GM23338 (cell line): ENCODE measurements at places on chromosomes 12 and 14.
A peak's percentile ranks its signal among the peaks of the same experiment; 100 is the strongest.

GRCh38 chr12:87784350-87784749 is 244.9 kb downstream of the C12orf50 start:
- no peak overlapping the region for H3K27ac ChIP-seq
- H3K4me1 ChIP-seq: no peaks in the 10 kb centered on the region

- no peak overlapping the region for H3K27ac ChIP-seq
- H3K4me1 ChIP-seq: peaks cover 9% of the 10 kb centered on the region; the same call in 1 of the 2 replicates
- H3K36me3 ChIP-seq: no peaks in the 10 kb centered on the region
- no peak overlapping the region for H3K4me3 ChIP-seq
- no peaks in the 10 kb centered on the region for H3K27me3 ChIP-seq
Measured at GRCh38 chr12:49794811-49795653, 33.2 kb downstream of the NCKAP5L start.

DNA sequence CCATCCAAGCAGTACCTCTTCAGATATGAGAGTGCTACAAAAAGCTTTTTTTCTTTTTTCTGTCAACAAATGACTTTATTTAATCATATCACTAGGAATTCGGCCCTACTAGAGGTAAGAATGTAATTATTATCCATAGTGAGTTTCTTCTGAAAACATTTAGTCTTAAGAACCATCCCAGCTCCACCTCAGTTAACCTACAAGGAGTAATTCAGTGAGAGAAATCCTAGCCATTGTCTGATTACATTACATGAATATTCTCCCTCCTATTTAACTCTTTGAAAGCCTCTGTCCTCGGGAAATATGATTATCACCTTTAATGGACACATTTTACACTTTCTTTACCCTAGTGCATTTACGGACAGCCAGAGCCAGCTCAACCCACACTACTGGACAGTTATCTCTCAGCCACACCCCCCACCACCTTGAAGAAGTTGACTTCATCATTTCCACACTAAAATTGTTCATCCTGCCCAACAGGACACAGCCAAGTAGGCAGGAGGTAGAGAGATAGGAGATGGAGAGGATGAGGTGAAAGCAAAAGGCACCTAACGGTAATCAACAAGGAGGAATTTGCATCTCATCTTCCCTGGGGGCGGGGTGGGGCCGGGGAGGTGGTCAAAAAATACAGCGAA is 1.3 kb downstream of the PPFIA2 start:
- no peaks in the 10 kb centered on the region for H3K36me3 ChIP-seq
- peaks cover 4% of the 10 kb centered on the region; the same call in 1 of the 2 replicates for H3K4me1 ChIP-seq
- peaks cover 41% of the 10 kb centered on the region for H3K27me3 ChIP-seq
- no peak overlapping the region for H3K27ac ChIP-seq

GRCh38 chr14:64702493-64703394 is 1.5 kb upstream of the PLEKHG3 start:
- peak overlapping the region; percentile 86 for H3K4me3 ChIP-seq
- H3K4me1 ChIP-seq: peaks cover 69% of the 10 kb centered on the region
- peak overlapping the region; percentile 85 for H3K27ac ChIP-seq
- H3K27me3 ChIP-seq: peaks cover 5% of the 10 kb centered on the region; the same call in 1 of the 2 replicates

DNA sequence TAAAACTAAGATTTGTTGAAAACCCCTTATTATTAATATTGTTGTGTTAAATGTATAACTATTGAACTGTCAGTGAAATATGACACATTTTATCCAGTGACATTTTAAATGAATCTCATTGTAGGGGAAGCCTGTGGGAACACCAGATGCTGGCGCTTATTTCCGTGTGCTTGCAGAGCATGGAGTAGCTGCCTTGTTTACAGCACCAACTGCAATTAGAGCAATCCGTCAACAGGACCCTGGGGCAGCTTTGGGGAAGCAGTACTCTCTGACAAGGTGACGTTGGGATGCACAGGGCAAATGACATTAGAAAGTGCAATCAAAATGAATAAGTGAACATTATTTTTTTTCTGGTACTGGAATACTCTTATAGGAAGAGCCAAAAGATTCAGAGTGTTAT is 96.8 kb downstream of the ACSS3 start:
- H3K36me3 ChIP-seq: no peaks in the 10 kb centered on the region; the same call in 1 of the 2 replicates
- no peak overlapping the region for H3K4me3 ChIP-seq
- no peaks in the 10 kb centered on the region for H3K27me3 ChIP-seq
- H3K27ac ChIP-seq: no peak overlapping the region
- no peaks in the 10 kb centered on the region for H3K4me1 ChIP-seq

- H3K27me3 ChIP-seq: no peaks in the 10 kb centered on the region
- 0 out of 2 replicates have a peak overlapping the region, but pooled peaks have one; percentile 59 for H3K27ac ChIP-seq
- no peak overlapping the region for H3K4me3 ChIP-seq
- no peaks in the 10 kb centered on the region for H3K36me3 ChIP-seq
- H3K4me1 ChIP-seq: peaks cover 26% of the 10 kb centered on the region
Measured at GRCh38 chr12:3137268-3137781, 60.1 kb downstream of the TSPAN9 start.

DNA sequence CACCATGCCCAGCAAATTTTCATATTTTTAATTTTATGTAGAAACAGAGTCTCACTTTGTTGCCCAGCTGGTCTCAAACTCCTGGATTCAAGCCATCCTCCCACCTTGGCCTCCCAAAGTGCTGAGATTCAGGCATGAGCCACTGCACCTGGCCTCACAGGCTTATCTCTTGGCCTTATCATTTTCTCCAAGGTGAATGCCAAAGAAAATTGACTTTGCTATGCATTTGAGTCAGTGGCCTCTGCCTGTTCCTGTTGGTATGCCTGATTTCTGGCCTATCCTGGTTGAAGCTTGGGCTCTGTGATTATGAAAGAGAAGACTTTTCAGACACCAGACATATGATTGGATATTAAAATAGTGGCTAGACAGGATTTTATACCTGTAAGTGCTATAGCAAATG is 34.2 kb downstream of the MANSC1 start:
- no peaks in the 10 kb centered on the region for H3K36me3 ChIP-seq
- no peak overlapping the region; the same call in 1 of the 2 replicates for H3K27ac ChIP-seq
- H3K27me3 ChIP-seq: no peaks in the 10 kb centered on the region

DNA sequence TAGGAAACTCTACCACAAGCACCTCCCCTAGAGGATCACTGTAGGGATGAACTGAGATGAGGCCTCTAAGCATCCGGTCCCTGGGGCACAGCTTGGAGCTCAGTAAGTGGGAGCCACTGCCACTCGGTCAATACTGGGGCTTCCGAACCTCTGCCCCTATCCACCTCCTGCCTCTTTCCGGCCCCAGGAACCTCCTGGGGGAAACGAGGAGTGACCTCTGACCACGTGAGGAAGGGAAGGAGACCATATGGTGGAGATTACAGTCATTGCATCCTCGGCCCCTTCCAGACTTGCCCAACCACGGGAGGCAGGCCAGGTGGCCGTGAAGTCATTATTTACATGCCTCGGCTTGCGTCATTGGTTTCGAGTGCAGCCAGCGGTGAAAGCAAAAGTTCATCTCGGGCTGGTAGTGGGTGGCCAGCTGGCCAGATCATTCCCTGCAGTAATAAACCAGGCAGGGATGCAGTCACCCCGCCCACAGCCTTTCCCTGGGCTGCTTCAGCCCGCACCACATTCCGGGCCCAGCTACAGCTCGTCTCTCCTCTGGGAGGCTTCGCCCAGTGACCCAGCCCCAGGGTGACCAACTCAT is 65.4 kb downstream of the C14orf132 start:
- H3K4me1 ChIP-seq: no peaks in the 10 kb centered on the region
- no peak for DNase-seq
- no peak overlapping the region for H3K27ac ChIP-seq

DNA sequence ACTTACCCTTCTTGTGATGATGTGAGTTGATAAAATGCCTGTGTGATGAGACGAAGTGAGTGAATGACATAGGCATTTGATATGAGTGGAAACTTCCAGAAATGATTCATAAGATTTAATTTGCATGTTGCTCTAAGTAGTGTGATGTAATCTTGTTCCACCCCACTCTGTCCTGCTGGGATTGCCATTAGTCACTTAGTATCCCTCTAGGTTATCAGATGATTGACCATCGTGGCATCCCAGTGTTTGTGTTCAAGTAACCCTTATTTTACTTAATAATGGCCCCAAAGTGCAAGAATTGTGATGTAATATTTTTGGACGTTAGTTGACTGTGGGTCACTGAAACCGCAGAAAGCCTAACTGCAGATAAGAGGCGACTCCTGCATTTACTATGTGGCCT is 214.4 kb upstream of the DIO2 start:
- H3K27me3 ChIP-seq: no peaks in the 10 kb centered on the region
- H3K27ac ChIP-seq: no peak overlapping the region
- H3K36me3 ChIP-seq: no peaks in the 10 kb centered on the region
- H3K4me1 ChIP-seq: no peaks in the 10 kb centered on the region

DNA sequence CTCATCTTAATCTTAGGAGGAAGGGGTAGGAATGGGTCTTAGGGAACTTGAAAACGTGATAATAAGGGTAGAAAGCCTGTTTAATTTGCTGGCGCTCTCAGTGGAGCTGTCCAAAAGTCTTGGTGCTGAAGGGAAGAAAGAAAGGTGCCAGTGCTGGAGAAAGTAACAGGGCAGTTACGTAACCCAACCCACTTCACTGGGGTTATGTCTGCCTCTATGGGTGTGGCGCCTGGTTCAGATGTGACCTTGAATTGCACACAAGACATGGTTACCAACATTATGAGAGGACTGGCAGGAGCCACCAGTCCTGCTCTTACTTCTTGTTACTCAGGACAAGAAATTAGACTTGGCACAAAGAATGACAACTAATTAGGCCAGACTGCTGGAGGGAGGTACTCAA is 18.6 kb upstream of the GPATCH2L start:
- DNase-seq: peak; percentile 75
- H3K4me3 ChIP-seq: no peak overlapping the region
- no peaks in the 10 kb centered on the region for H3K36me3 ChIP-seq
- peaks cover 22% of the 10 kb centered on the region for H3K4me1 ChIP-seq
- H3K27me3 ChIP-seq: peaks cover 64% of the 10 kb centered on the region

DNA sequence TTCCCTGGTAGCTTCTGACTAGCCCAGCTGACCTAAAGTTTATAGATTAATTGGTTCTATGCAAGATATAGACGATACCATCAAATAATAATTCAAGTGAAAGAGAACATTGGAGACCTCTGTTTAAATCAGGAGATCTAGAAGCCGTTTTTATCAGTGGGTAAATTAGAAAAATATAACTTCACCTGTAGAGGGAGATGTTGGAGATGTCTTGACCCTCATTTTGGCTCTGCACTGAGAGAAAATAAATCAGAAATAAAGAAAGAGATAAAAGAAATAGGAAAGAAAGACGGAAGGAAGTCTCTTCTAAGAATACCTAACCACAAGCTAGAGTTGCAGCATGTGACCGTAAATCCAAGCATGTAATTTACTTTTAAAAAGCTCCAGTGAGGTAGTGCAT is 684.5 kb downstream of the C12orf50 start:
- H3K4me3 ChIP-seq: no peak overlapping the region
- no peaks in the 10 kb centered on the region for H3K27me3 ChIP-seq
- H3K27ac ChIP-seq: no peak overlapping the region

- H3K4me1 ChIP-seq: no peaks in the 10 kb centered on the region
- H3K27me3 ChIP-seq: peaks cover 8% of the 10 kb centered on the region
- peak; percentile 81 for DNase-seq
- H3K36me3 ChIP-seq: no peaks in the 10 kb centered on the region; the same call in 1 of the 2 replicates
Measured at GRCh38 chr12:130013771-130014484, 110.1 kb upstream of the TMEM132D start.

DNA sequence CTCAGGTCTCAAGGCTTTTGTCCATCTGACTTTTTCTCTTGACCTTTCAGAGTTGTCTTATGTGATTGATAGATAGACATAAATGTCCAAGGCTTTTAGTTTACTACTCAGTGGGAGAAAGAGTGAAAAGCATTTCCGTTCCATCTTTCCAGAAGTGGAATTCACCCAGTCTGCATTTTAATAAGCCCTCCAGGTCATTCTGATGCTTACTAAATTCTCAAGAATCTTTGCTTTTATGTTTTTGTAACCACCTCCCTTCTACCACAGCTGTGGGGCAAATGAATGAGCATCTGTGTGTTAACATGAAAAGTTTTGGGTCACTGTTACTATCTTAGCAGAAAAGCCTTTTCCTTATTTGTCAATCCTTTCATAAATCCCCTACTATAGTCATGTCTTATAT is 251.4 kb downstream of the LRIG3 start:
- DNase-seq: no peak
- H3K4me1 ChIP-seq: peaks cover 14% of the 10 kb centered on the region
- no peaks in the 10 kb centered on the region for H3K36me3 ChIP-seq
- H3K4me3 ChIP-seq: no peak overlapping the region
- no peaks in the 10 kb centered on the region for H3K27me3 ChIP-seq
- no peak overlapping the region for H3K27ac ChIP-seq

GRCh38 chr14:37587881-37588666 is 7.0 kb downstream of the FOXA1 start:
- H3K27ac ChIP-seq: no peak overlapping the region
- H3K4me3 ChIP-seq: peak overlapping the region; percentile 75

DNA sequence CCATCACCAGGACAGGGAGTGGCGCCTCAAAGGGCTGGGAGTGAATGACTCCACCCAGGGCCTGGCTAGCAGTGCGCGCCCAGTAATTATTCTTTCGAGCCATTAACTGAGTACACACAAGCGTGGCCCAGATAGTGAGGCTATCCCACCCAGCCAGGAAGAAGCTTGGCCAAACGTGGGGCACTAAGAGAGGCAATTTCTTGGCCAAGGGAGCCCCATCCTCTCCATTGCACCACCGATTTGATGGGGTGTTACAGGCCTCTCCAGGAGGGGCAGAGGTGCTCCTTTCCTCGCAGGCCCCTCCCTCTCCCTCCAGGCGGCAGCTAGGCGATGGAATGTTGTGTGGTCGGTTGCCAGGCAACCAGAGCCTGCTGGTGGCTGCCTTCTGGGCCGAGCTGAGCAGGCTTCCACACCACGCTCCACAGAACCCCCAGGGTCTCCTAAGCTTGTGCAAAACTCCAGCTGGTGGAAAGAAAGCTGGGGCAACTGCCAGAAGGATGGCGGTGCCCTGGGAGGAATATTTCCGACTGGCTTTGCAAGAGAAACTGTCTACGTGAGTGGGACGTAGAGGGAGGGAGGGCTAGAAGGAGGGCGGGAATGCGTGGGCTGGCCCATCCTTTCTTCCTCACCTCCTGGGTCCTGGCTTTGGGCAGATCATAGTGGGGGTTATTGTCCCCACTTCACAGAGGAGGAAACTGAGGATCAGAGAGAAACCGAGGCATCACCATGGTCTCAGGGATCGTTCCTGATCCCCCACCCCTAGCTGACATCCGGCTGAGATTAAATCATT is at the start of gene CFAP73:
Gene CFAP73, plus strand, starts transcription at position 364 of the 790 bp plus-strand sequence. Its CDS starts 134 bp downstream, at position 498.
- DNase-seq: peak; percentile 98
- no peak within 1 kb of the TSS for H3K27ac ChIP-seq
- peaks cover 25% of the 10 kb centered on the region for H3K4me1 ChIP-seq
- H3K4me3 ChIP-seq: peak within 1 kb of the TSS; percentile 53

DNA sequence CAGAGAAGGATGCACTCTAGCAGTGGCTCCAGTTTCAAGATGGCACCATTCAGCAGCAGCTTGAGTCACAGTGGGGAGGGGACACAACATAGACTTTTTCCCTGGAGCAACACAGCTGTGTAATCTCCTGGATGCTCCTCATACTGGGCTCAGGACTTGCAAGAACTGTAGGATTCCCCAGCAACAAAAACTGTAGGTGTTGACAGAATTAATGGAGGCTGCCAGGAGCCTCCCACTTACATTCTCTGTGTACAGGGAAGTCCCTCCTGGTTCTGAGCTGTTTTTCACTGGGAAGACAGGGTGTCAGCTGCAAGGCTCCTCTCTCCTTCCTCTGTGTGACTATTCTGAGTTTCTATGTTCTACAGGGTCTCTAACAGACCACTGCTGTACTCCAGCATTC is 217.9 kb downstream of the KIF21A start:
- no peak overlapping the region for H3K4me3 ChIP-seq
- no peaks in the 10 kb centered on the region for H3K4me1 ChIP-seq
- no peak overlapping the region for H3K27ac ChIP-seq
- no peaks in the 10 kb centered on the region for H3K36me3 ChIP-seq
